AG04449 (cell line): ENCODE measurements at places on chromosomes 13 and 19.
A peak's percentile ranks its signal among the peaks of the same experiment; 100 is the strongest.

DNA sequence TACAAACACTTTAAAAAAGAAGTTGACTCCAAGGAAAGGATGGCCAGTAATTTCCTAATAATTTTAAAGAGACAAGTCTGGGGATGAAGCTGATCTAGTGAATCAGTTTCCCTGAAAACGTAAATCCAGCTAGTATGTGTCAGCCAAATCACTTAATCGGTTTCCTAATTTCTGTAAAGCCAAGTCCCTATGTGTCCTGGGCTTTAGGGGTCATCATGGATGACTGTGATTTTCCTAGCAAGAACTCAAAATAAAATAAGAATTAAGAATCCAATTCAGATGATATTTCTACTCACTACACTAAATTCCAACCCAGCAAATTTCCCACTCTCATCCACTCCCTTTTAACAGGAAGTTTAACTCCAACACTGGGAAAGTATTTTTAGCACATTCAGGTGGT lies 35.9 kb downstream of the ELF1 start:
- no peak for DNase-seq

DNA sequence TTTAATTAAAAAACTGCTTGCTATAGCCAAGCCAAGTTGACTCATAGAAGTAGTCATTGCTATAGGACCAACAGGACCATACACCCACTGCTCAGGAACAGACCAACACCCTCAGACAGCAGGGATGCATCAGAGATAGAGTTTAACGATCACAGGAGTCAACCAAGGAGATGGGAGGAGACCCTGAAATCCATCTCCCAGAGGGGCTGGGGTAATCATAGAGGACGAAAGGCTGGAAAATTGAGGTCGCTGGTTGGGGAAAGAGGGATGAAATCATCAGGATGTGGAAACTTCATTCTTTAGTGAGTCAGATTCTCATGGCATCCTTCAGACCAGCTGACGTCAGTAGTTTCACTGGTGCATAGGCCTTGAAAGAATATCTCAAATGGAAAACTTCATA lies 160.4 kb upstream of the GPC6 start:
- DNase-seq: no peak

DNA sequence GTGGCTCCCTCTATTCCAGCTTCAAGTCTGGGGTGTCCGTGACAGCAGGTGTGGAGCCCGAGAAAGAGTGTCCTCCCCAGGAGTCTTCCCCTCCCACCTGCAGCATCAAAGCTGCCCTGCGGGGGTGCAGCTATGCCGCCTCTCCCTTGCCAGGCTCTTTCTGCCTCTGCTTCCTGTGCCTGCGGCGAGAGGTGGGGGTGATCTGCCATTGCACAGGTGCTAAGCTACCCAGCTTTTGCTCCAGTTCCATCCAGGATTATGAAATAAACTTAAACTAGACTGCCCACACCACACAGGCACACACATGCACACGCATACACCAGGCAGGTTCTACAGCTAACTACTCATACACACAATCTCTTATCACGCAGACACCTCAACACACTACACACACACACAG lies 104.7 kb upstream of the CLDN10 start:
- DNase-seq: no peak

DNA sequence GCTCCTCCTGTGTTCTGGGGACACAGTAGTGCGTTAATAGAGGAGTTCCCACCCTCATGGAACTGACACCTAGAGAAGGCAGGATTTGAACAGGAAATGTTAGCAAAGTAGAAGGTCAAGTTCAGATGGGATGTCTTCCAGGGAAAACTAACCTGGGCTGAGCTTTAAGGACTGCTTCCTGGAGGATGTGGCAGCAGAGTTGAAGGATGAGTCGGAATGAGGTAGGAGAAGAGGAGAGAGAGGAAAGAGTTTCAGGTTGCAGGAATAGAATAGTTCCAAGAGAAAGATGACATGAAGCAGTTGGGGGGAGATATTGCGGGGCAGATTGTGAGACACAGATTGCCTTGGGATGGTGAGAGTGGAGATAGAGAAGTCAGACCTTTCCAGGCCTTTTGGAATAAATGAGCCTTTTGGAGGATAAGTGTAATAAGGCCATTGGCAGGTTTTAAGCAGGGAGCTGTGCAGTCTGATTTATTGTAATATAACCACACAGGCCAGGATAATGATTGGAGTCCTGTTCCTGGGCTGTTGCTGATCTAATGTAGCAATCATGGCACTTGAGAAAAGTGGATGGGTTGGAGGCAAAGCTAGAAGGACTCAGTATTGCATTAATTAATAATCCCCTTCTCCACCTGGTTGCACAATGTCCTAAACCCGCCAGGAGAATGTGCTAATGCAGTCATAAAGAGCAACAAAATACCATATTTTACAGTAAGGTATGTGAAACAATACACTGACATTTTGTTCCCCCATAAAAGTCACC lies 205.4 kb downstream of the SHISA2 start:
- no peak for DNase-seq

DNA sequence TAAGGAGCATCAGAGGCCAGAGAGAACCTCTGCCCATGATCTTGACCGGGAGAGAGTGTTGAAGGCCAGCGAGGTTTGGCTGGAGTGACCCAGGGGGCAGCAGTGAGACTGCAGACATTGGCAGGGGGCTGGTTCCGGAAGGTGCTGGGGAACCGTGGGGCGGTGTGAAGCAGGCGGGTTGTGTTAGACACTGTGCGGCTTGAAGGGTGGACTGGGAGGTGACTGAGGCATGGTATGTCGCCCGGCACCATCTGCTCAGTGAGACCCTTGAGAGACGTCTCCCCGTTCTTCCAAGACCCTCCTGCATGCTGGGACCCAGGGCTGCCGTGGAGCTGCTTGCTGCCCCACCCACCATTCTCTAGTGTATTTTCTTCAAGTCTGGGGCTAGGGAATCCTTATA lies 24.6 kb downstream of the CARM1 start:
- no peak for DNase-seq

GRCh38 chr13:33106656-33107360 lies 90.6 kb downstream of the KL start:
- no peak for DNase-seq

DNA sequence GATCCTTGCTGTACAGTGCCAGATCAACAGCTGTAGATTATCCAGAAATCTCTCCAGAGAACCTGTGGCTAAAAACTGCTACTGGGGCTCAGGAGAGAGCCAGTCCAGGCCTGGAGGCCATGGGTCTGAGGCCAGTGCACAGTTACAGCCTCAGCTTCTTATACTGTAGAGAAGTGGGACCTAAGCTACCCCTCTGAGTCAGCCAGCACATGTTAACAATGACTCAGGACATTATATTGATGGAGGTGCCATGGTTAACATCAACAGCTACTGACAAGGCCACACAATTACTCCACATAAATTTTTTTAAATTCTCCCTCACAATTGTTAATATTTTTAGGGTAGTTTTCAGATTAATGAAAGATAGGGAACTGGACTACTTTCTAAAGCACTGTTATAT lies 138.5 kb downstream of the RBM26 start:
- DNase-seq: no peak

GRCh38 chr19:519449-519865 lies 12.1 kb upstream of the CDC34 start:
- DNase-seq: no peak

- no peak for DNase-seq
Measured at GRCh38 chr13:99506634-99507033, 5.4 kb downstream of the TM9SF2 start.

DNA sequence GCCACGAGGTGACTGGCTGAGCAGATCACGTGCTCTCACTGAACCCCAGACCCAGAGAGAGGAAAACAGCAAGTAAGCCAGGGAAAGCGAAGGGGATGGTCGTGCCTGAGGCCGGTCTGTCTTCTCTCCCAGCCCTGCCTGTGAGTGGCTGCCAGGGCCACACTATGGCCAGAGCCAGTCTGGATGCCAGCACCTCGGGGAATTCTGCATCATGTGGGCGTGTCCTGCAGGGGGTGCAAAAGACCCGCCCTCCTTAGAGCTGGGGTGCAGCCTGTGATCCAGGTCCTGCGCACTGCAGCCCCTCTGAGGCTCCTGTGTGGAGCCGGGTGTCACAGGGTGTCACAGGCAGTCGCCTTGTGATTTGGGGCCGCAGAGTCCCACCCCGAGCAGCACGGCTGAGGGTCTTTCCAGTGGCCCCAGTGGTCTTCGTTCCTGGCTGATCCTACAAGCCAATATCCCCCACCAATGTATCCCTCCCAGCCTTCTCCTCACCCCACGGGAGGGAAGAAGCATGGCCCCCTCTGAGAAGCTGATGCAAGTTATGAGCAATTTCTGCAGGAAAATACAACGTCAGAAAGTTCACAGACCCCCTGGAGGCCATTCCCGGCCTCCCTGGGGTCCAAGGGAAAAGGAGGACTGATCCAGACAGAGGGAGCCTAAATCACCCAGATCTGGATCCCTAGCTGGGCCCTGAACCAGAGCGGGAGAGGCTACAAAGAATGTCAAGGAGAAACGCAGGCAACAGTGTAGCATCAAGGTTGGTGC lies 7.7 kb downstream of the PPP1R12C start:
- no peak for DNase-seq

GRCh38 chr19:50349277-50350057 lies 16.0 kb downstream of the NAPSA start:
- no peak for DNase-seq

DNA sequence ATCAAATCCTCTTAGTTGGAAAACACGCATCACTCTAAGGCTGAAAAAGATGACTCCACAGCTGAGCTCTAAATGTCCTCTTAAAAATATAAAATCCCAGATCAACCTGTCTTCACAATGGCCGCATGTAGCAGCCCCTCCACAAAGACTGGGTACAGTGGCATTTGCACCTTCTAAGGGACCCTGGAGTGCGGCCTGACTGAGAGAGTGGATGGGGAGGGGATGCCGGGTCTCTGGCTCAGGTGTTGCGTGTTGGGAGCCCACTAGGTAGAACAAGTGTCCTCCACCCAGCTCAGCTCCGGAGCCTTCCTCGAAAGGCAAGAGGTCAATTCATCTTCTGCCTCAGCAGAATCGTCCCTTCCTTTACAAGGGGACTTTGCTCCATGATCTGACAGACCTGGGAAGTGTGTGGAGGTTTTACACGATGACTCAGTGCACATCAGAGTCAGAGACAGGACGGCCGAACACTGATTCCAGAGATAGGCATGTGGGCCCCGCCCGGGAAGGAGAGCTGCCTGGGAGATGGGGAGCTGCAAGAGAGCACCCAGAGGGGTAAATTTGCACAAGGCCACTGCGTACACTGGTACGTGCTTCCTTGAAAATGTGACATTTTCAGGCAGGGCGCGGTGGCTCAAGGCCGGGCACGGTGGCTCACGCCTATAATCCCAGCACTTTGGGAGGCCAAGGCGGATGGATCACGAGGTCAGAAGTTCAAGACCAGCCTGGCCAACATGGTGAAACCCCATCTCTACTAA lies 23.5 kb upstream of the SLC15A1 start:
- DNase-seq: no peak

GRCh38 chr13:68715651-68716050 lies 1392.0 kb upstream of the ATXN8OS start:
- DNase-seq: no peak

- DNase-seq: no peak
Measured at GRCh38 chr19:34088292-34088691, 84.0 kb upstream of the LSM14A start.

DNA sequence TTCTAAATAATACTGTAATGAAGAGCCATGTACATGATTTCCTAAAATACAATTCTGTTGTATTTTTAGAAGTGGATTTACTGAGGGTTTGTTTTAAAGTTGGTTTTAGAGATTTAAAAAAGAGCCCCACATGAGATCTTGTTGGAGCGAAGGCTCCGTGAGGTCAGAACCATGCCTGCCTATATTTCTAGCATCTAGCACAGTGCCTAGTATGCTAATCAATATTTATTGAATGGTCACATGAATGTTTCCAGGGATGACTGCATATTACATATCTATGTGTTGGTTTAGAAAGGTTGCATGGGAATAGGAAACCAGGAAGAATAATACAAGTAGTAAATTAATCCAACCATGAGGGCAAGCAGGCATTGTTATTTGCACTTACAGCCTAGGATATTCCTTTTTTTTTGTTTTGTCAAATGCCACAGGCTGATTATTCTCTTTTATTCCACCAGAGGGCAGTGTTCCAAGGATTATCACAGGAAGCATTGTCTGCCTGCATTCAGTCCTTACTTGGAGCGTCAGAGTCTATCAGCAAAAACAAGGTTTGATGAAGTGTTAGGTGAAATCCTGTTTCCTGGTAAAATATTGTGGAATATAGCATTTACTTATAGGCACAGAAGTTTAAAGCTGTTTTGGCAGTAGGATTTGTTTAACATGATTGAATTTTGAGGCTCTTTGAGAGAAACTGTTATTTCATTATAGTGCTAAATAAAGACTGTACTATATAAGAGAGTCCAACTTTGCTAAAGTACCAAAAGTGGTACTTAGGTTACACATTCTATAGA lies 46.8 kb downstream of the COG3 start:
- no peak for DNase-seq

GRCh38 chr13:114074671-114075315 lies 57.6 kb downstream of the RASA3 start:
- DNase-seq: no peak

DNA sequence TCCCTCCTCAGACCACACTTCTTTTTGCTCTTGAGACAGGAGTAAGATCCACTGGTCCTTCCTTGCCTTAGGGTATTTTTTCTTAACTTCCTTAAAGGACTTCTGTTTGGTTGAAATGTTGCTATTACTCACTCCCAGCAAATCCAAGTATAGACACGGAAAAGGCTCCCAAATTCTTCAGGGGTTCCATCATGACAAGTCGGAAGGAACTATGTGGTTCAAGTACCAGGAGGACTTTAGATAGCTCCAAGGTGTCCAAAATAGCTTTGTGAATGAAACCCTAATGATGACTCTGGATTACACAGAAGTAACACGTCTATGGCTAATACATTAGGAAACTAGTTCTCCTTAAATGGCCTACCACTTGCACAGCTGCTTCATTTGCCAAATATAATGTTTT lies 238.7 kb downstream of the KCTD12 start:
- DNase-seq: no peak

- no peak for DNase-seq
Measured at GRCh38 chr19:54654447-54655321, 8.1 kb upstream of the LILRB4 start.

DNA sequence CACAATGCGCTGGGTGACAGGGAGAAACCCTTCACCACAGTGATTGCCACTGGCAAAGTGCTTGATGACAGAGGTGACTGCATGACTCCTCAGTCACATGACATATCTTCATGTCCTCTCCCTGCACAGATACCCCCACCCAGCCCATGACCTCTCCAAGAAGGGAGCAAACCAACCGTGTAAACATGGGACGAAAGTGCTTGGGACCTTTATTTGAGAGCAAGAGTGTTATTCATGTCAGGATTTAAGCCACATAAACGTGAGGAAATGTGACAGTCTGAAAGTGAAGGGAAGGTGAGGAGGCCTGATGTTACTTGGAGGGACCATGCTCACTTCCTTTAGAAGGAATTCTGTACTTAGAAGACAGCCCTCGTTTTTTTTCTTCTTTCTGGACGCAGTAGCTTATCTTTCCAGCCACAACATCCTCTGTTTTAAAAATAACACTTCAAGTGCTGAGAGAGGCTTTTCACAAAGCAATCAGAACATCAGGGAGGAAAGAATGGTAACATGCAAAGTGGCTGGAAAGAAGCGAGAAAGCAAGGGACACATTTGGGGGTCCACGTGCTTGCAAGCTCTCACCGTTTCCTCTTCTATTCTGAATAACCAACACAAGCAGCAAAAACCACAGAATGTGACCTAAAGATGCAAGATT lies 35.6 kb downstream of the EPS15L1 start:
- no peak for DNase-seq

GRCh38 chr13:63455938-63456337 lies 2040.3 kb upstream of the PCDH20 start:
- no peak for DNase-seq

- DNase-seq: peak; percentile 33
Measured at GRCh38 chr19:18519962-18520847, 1.7 kb downstream of the ELL start.

GRCh38 chr13:94214121-94214520 lies 265.4 kb downstream of the DCT start:
- no peak for DNase-seq
